Articular chondrocyte of knee joint (primary cell): ENCODE measurements at places on chromosomes 7 and 10. TPM values are rescaled to one million over a fixed set of nuclear protein-coding genes. Genes with fewer than 3 reads are reported as not detected.

SFRP5 gene
- not detected in 2 replicates for total RNA-seq

SLC26A4 gene
- 0.65 and 2.4 TPM in 2 replicates for total RNA-seq

SEMA3C gene
- total RNA-seq: 669 and 957 TPM in 2 replicates

GFRA1 gene
- total RNA-seq: 8.9 and 22.7 TPM in 2 replicates

ADCY1 gene
- 0.39 and 0.43 TPM in 2 replicates for total RNA-seq

FOXI2 gene
- not detected in 2 replicates for total RNA-seq

AZGP1 gene
- not detected in 2 replicates for total RNA-seq

GNAI1 gene
- total RNA-seq: 7.1 and 7.4 TPM in 2 replicates

TEX47 gene
- not detected in 2 replicates for total RNA-seq

TMEM225B gene
- 0.26 and 0.43 TPM in 2 replicates for total RNA-seq

MTURN gene
- total RNA-seq: 25.4 and 28.1 TPM in 2 replicates

TIMM23 gene
- 80.9 TPM in 2 replicates for total RNA-seq

GPR146 gene
- total RNA-seq: 2.5 and 3.8 TPM in 2 replicates

CELF2 gene
- 15.2 and 32.3 TPM in 2 replicates for total RNA-seq

CYP3A7 gene
- total RNA-seq: 0.32 TPM in 1 of 2 replicates, not detected in the other

ASB13 gene
- 10.4 and 10.5 TPM in 2 replicates for total RNA-seq

MMP21 gene
- total RNA-seq: 0.11 TPM in 1 of 2 replicates, not detected in the other

NKX1-2 gene
- not detected in 2 replicates for total RNA-seq

ARHGEF5 gene
- 5.6 and 8.2 TPM in 2 replicates for total RNA-seq

HECW1 gene
- total RNA-seq: 12.9 and 13.7 TPM in 2 replicates

OR2AE1 gene
- 0.22 and 0.91 TPM in 2 replicates for total RNA-seq

FEZF1 gene
- not detected in 2 replicates for total RNA-seq

REPIN1 gene
- total RNA-seq: 30.1 and 35.7 TPM in 2 replicates

SPDYE9 gene
- total RNA-seq: under 0.01 TPM in 1 of 2 replicates, not detected in the other

R3HCC1L gene
- 14.8 and 14.9 TPM in 2 replicates for total RNA-seq

DHTKD1 gene
- 16.6 and 19.6 TPM in 2 replicates for total RNA-seq

PTPRZ1 gene
- total RNA-seq: not detected in 2 replicates

NPSR1 gene
- total RNA-seq: not detected in 2 replicates

OR6B1 gene
- not detected in 2 replicates for total RNA-seq

ICA1 gene
- 10.3 and 11.3 TPM in 2 replicates for total RNA-seq

PRLHR gene
- not detected in 2 replicates for total RNA-seq

KEL gene
- not detected in 2 replicates for total RNA-seq

ODAD2 gene
- total RNA-seq: 1.0 and 1.3 TPM in 2 replicates

BMPER gene
- 133 and 181 TPM in 2 replicates for total RNA-seq

FKBP9 gene
- 296 and 300 TPM in 2 replicates for total RNA-seq

GRM8 gene
- not detected in 2 replicates for total RNA-seq
